Myocyte (in vitro differentiated cells): ENCODE measurements at places on chromosomes 3 and 15.

- DNase-seq: no peak
Observed at GRCh38 chr3:158912188-158912587, 110.3 kb downstream of the MFSD1 start.

DNA sequence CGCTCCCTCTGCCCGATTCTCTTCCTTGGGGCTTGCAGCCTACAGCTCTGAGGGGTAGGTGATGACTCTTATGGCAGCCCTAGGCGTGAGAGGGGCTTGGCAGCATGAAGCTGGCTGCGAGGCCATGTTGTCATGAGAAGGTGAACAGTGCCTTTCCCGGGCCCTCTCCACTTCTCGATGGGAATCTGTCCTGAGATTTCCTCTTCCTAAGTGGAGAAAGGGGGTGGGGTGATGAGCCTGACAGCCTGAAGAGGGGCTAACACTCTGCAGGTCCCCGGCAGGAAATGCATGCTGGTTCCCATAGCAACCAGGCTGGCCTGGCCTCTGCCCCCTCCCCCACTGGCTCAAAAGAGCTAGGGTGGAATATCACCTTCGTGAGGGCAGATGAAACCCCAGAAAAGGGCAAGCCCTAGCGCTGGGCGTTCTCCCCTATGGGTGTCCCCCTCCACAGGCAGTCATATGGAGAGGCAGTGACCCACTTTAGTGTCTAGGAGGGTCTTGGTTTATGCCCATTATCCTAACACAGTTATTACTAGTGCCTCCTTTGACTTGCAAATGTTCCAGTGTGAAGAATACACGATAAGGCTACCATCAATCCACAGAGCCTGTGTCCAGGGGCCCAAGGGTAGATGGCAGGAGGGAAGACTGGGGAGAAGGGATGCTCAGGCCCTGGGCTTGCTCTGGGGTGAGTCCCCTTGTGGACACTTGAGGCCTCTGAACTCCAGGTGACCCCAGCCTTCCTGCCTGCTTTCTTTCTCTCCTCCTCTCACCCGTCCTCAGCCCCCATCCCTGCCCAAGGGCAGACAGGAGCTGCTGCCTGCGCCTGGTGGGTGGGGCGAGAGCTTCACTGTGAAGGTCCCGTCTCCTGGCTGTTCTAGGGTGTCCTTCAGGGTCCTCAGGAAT is 13.2 kb downstream of the EPHB3 start:
- no peak for DNase-seq

DNA sequence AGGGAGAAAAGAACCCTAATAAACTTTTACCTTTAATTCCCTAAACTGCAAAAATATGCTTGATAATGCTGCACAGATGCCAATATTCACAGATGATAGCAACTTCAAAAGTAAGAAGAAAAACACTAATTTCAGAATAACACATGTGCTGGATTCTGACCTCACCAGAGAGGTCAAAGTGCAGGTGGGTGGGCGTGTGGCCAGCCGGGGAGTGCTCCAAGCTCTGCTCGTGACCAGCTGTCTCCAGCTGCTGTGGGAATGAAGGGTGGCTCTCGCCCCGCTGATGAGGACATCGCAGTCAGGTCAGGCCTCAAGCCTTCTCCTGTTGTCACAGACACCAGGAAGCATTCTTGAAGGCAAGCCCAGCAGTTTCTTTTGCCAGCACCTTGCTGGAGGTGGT is 57.1 kb downstream of the ADAMTS17 start:
- no peak for DNase-seq

GRCh38 chr3:161050935-161051334 is 54.2 kb downstream of the B3GALNT1 start:
- DNase-seq: no peak

GRCh38 chr3:145191543-145191942 is 969.4 kb downstream of the PLOD2 start:
- no peak for DNase-seq

GRCh38 chr3:71589132-71589531 is 5.6 kb upstream of the FOXP1 start:
- DNase-seq: no peak

DNA sequence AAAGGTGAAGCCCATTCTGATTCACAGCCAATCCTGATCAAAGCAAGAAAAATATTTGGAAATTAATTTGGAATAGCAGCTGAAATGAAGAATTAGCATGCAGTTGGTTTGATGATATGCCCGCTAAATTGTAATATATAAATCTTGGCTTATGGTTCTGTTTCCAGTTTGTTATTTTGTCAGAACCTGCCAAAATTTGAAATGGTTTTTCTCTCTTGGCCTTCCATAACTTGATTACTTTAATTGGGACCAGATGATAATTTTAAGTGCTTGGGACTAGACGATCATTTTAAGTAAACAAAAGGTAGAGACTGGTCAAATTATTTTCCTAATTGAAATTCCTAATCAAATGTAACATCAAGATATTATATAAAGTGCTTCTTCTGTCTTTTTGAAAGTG is 842.4 kb downstream of the TBL1XR1 start:
- no peak for DNase-seq

DNA sequence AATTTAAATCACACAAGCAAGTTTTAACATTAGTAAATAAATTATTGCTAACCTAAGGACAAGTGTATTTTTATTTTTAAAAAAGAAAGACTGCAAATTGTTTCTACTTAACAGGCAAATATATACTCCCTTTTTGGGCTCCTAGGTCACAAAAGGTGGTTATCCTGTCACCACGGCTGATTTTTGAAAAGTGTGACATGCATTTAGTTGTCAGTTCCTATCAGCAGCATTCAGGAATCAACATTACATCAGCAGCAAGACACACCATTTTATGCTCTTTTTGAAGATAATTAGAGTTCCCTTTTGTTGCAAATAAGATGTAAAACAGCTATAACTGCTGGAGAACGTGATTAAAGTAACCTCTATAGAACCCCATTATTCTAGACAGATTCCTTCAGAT is 357.5 kb upstream of the TMCO5A start:
- no peak for DNase-seq

DNA sequence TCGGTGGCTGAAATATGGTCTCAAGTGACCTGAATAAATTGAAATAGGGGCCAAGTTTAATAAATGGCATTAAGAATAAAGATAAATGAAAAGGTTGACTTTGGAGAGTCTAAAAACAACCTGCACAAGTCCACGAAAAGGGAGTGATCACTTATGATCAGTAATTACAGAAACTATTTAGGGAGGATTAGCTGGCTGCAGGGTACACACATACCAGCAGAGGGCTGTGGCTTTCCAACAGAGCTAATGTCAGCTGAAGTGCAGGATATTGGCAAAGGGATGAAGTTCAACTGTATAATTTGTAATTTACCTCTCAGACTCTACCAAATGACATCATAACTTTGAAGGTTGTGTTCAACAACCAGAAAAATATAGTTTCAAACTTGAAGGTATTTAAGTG is 86.8 kb downstream of the SYNPR start:
- DNase-seq: no peak

DNA sequence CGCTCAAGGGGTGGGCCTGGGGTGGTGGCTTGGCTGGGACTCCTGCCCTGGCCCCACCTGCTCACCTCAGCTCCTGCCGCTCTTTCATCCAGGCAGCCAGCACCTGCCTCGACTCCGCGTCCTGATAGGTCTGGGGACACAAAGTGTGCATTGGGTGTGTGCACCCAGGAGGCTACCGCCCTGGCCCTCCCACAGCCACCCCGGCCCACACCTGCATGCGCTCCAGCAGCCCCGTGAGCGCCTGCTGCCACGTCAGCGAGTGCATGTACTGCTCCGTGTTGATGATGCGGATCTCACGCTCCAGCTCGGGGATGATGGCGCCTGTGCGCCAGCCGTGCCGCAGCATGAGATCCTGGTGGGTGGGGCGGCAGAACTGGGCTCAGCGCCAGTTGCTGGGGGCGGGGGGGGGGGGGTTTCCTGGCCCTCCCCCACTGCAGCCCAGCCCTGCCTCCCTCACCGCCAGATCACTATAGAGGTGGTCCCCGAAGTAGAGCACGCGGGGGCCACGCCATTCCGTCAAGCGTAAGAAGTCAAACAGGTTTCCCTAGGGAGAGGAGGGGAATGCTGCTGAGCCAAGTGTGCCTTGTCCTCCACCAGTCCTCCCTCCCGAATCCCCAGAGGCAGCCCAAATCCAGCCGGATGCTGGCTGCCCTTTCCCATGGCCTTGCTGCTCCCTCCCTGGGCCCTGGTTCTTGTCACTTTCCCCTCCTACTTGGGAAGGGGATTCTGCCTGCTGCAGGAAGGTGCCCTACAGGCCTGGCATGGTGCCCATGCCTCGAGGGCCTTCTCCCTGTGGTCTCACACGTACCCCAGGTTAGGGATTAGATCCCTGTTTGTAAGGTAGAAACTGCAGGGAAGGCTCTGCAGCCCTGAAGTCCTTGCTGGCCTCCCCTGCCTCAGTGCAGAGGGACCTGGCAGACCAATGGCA is 8.6 kb downstream of the NT5DC2 start:
- no peak for DNase-seq

DNA sequence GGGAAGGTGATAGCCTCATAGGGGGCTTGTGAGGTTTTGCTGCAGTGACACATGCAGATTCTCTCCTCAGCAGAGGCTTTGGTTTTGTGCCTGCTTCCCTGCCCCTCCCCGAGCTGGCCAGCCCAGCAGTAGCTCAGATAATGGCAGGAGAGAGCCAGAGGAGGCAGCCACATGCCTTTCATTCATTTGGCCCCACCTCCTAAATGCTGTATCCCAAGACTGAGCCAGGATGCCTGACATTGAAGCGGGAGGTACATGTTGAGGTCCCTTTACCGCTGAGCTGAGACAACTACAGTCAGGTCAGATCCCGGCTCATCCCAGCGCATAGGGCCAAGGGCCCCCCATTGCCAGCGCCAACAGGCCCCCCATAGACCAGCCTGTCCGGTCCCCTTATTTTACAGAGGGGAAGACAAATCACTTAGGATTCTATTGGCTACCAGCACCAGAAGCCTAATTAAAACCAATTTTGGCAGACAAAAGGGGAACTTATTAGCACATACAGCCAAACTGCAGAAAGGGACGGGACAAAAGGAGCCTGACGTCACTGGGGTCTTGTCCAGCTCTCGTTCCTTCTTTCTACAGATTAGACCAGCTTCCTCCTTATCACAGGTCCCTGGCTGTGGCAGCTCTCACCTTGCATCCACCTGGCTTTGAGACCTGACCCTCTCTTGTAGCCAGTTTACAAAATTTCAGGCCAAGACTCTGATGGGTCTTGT is 12.1 kb upstream of the POLG start:
- DNase-seq: no peak

- DNase-seq: no peak
Observed at GRCh38 chr3:45683417-45684326, 5.5 kb upstream of the SACM1L start.

DNA sequence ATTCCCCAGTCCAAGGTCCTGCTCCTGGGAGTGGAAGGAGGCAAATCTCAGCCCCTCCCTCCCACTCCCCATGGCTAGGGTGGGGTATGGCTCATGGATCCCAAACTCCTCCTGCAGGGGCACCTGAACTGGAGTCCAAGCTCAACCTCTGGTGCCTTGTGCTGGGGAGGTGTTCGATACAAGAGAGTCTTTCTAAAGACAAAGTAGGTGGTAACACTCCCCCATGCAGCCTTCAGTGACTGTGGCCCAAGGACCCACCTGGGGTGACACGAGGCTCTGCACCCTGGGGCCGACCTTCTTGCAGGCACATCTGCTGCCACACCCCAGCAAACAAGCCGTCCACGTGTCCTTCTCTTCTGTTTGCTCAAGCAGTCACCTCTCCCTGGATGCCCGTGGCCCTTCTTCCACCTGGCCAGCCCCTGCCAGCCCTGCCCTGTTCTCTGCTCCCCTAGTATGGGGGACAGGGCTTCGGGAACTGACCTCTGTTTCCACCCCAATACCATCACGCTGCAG is 36.7 kb upstream of the SLC6A11 start:
- no peak for DNase-seq

DNA sequence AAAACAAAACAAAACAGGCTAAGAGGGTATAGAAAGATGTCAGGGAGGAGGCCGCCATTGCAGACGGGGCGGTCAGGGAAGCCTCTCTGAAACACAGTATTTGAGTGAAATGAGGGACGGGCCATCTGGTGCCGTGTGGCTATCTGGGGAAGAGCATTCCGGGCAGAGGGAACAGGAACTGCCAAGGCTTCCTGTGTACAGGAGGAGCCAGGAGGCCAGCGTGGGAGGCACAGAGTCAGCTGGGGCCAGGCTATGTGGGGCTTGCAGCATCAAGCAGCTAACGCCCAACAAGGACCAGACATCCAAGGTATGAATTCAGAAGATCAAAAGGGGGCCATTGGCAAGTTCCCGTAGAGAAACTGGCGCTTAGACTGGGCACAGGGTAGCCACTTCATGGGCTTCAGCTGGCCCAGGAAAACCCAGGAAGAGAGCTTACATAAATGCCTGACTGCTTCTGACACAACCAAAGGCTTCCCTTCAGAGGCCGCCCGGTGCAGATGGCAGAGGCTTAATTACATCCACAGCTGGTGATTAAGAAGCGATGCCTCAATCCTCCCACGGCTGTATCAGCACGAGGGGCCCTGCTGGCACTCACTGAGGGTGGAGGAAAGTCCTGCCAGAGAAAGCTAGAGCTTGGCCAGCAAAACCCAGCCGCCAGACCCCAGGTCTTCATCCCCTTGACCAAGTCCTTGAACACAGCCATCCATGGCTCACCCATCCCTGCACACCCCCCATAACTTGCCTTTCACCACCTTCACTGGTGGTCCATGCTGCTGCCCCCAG is 144.9 kb downstream of the MEGF11 start:
- DNase-seq: no peak

GRCh38 chr3:9978710-9979305 is 7.8 kb downstream of the EMC3 start:
- no peak for DNase-seq

GRCh38 chr3:77304700-77305021 is 264.8 kb downstream of the ROBO2 start:
- DNase-seq: no peak
